ENCODE measurements at places on chromosomes 6 and 20.

DNA sequence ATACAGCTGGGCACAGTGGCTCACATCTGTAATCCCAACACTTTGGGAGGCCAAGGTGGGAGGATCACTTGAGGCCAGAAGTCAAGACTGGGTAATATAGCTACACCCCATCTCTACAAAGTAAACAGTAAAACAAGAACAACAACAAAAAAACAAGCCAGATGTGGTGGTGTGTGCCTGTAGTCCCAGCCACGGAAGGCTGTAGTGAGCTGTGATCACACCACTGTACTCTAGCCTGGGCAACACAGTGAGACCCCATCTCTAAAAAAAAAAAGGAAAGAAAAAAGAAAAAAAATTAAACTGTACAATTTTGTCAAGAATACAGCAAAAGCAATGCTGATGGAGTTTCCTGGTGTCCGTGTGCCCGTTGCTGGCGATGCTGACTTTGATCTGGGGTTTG is 47.2 kb upstream of the SLCO4A1 start:
- no peak for DNase-seq

DNA sequence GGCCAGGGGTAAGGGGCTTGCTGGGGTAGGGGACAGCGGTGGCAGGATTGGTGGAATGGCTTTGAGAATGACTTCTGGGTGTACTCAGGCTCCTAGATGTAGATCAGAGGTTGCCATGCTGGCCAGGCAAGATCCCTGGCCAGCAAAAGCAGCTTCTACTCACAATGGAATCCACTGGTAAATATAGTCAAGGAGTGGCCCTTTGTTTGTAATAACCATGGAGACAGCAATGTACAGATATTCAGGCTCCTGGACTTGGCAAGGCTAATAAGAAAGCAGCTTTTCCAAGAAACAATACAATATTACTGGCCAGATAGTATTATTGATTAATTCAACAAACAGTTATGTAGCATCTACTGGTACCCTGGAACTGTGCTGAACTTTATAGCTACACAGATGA is 37.9 kb downstream of the CDH26 start:
- DNase-seq = no peak

GRCh38 chr20:41499961-41500725 is 118.0 kb downstream of the CHD6 start:
- no peak for DNase-seq

- DNase-seq = no peak
Observed at GRCh38 chr6:36955136-36955535, 598 bp downstream of the PI16 start.

- peak; percentile 42 for DNase-seq
Observed at GRCh38 chr6:26205625-26206574, 118.7 kb downstream of the HFE start.

- no peak for DNase-seq
Observed at GRCh38 chr6:5776104-5776503, 230.6 kb downstream of the NRN1 start.

DNA sequence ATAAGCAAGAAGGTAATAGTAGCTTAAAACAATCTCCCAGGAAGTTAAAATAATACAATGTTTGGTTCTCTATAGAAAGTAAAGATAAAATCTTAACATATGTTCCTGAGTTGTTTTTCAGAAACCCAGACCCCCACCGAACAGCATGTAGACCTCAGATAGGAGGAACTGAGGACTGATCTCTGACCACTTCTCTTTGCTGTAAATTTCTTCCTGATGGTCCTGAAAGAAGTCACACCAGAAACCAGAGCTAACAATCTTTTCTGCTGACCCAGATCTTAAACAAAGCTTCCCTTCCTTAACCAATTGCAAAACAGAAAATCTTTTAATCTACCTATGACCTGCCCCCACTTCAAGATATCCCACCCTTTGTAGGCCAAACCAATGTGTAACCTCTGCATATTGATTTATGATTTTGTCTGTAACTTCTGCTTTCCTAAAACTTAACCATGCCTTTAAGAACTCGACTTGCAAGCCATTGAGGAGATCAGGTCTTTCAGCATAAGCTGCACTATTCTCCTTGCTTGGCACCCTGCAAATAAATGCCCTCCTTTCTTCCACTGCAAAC is 21.9 kb upstream of the BEND6 start:
- DNase-seq = no peak

- no peak for DNase-seq
Observed at GRCh38 chr6:121356575-121356974, 22.3 kb upstream of the TBC1D32 start.

DNA sequence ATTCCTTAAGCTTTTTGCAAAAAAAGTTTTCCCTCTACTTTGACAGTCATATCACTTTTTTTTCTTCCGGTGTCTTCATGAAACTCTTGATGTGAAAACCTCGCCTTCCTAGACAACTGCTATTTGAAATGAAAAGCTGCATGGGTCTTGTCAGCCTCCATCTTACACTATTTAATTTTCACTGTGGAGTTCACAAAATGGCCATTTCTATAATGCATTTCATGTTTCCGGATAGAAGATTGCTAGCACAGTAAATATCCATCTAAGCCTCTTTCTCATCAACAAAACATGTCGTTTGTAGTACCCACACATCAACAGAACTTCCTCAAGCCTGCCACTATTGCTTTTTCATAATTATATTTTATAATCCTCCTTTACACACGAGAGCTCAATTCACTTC is 204.9 kb upstream of the ID4 start:
- DNase-seq = no peak

GRCh38 chr6:57135885-57136284 is 36.2 kb upstream of the BAG2 start:
- DNase-seq = no peak

DNA sequence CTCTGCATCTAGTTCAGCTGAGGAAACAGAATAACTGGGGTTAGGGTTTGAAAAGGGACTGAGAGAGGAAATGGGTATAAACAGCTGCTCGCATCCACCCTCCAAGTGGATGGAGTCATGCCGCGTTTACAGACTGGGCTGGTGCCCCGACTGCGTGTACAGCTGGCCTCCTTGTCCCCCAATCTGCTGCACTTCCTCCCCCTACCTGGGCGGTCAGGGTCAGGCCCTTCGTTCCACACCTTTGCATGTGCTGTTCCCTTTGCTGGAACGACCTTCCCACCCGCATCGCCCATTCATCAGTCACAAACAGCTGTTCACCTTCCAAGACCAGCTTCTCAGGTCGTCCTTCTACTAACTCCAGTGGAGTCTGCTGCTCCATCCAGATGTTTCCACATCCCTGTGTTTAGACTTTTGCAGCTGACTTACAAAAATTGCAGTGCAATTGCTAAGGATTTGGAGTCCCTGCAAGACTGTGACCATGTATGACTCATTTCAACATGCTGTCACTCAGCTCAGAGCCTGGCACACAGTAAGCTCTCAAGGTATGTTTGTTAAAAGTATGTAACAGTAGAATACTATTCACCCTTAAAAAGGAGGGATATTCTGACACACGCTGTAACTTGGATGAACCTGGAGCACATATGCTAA is 129.3 kb downstream of the DTNBP1 start:
- no peak for DNase-seq

DNA sequence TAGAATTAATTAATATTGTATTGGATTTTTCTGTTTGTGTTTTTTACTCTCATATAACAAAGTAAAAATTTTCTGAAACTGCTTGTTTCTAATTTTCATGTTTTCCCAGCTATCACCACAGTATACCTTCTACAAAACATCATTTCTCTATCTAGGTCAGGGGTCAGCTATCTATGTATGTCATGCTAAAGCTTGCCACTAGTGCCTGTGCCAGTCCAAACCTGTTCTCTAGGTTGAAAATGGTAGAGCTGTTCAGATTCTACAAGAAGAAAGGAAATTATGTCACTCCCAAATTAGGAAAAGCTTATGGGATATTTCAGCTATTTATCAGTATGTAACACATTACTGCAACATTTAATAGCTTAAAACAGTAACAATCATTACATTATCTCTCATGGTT is 5.8 kb upstream of the ME1 start:
- no peak for DNase-seq

DNA sequence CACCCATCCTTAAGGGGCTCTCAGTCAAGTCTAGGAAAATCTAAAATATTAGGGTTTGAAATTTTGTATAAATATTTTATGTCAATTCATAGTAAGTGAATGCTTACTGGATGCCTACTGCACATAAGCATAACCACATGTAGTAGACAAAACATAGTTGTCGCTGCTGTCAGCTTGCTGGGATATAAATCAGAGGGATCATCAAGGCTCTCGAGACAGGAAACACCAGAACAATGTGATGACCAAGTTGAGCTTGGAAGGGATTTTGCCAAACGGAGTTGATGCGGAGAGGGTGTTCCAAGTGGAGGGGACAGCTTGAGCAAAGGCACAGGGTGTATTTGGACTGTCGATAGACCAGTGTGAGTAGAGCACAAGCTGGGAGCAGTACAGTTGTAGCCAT is 105.8 kb upstream of the SUPT3H start:
- no peak for DNase-seq

DNA sequence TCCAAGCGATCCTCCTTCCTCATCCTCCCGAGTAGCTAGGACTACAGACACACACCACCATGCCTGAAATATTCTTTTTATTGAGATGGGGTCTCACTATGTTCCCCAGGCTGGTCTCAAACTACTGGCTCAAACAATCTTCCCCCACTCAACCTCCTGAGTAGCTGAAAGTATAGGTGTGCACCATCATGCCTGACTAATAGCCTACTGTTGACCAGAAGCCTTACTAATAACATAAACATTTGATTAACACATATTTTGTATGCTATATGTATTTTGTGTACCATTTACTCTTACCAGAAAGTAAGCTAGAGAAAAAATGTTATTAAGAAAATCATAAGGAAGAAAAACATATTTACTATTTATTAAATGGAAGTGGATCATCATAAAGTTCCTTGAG is 11.9 kb upstream of the WFDC10A start:
- no peak for DNase-seq

- DNase-seq = no peak
Observed at GRCh38 chr6:26122402-26122792, 35.2 kb downstream of the HFE start.

GRCh38 chr20:20903773-20904500 is 191.5 kb upstream of the RALGAPA2 start:
- DNase-seq = no peak

DNA sequence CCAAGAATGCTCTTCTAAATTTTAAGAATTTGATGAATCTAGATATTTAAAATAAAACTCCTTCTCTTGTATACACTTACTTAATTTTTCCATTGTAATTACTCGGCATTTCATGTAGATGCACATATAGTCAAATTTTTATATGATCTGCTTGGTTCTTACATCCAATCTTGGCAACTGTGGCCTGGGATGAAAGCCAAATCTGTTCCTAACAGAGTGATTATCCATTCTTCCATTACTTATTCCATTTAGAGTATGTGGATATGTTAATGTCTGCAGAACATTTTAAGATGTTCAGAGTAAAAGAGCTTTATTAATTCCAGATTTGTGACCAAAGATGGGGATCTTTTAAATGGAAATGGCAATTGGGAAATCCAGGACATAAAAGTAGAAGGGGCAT is 144.1 kb upstream of the PDE7B start:
- no peak for DNase-seq

- no peak for DNase-seq
Observed at GRCh38 chr6:37340639-37340943, 13.2 kb upstream of the RNF8 start.

GRCh38 chr6:113668641-113669408 is 188.3 kb upstream of the MARCKS start:
- DNase-seq = no peak

GRCh38 chr6:128240024-128240428 is 280.4 kb downstream of the PTPRK start:
- DNase-seq = no peak

All from CD4-positive, alpha-beta T cell treated with Interleukin-10 for 1 hour (primary cell).